ENCODE measurements at places on chromosomes 2 and 18.
A peak's percentile ranks its signal among the peaks of the same experiment; 100 is the strongest.

DNA sequence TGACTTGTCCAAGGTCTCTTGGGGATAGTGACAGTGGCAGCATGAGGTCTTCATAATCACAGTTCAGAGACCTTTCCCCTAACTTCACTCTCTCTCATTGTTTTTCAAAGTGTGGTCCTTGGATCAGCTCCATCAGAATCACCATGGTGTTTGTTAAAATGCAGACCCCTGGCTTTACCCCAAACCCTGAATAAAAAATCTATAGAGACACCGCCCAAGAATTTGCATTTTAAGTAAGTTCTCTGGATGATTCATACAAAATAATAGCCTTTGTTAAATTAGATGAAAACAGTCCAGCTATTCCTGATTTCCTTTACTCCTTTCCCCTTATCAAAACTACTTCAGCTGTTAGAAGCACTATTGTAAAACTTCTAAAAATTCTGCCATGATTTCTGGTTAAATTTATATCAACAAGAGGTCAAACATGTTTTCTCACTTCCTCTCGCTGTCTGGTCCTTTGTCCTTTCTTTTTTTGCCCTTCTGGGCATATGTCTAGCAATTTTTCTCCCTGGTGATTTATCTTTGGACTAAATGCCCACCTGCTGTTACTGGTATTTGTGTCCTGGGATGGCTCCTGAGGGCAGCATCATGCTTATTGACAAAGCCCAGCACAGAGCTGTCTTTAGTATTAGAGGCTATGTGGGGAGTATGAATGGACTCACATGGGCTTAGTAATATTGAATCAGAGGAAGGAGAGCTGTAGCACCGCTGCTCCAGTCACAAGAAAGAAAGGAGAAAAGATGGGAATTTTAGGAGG is 63.4 kb downstream of the LHCGR start:
- no peak for DNase-seq

- no peak for DNase-seq
Observed at GRCh38 chr2:198017068-198017467, 212.7 kb downstream of the PLCL1 start.

DNA sequence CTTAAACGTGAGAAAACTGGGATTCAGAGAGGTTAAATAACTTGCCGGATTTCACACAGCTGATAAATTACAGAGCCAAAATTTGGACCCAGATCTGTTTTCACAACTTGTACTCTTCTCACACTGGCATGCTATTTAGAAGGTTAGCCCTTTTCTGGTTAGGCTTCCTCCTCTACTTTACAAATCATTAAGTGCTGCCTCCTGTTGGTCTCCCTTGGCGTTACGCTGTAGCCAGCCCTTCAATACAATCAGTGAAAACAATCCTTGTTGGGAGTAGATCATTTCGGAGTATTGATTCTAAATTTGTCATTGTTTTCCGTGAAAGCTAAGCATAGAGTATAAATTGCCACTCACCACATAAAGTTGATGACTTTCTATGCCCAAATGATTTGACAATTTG is 153.5 kb downstream of the ARHGAP15 start:
- peak; percentile 30 for DNase-seq

- no peak for DNase-seq
Observed at GRCh38 chr18:3867864-3868311, 417.9 kb downstream of the TGIF1 start.

- peak; percentile 58 for DNase-seq
Observed at GRCh38 chr2:96359310-96359709, 23.7 kb downstream of the NCAPH start.
